ENCODE measurements at places on chromosomes 11 and 22. TPM values are rescaled to one million over a fixed set of nuclear protein-coding genes. Genes with fewer than 3 reads are reported as not detected.

Gene GGTLC3
- total RNA-seq, result not detected

GRCh38 chr22:49568751-49569285 lies 258.9 kb downstream of the BRD1 start:
- DNase-seq, result no peak

- DNase-seq, result no peak
These were observed 23.9 kb upstream of the CD44 start for GRCh38 chr11:35114906-35115687.

Gene TRIM6
- total RNA-seq, result 1.7 TPM

DNA sequence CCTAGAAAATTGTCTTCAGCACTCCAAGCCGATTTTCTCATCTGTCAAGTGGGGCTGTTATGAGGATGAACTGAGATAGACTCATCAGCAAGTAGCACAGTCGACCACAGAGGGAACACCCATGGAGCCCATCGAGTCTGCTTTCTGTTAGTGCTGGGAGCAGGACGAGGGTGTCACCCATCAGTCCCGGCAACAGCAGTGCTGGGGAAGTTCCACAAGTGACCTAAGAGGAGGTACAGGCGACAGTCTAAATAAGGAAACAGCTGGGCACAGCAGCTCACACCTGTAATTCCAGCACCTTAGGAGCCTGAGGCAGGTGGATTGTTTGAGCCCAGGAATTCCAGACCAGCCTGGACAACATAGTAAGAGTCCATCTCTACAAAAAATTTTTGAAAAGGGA lies 9.7 kb downstream of the RTL6 start:
- DNase-seq, result no peak

Gene TMPRSS6
- total RNA-seq, result 1.0 TPM

GRCh38 chr11:109096266-109096665 lies 325.7 kb upstream of the C11orf87 start:
- no peak for DNase-seq

DNA sequence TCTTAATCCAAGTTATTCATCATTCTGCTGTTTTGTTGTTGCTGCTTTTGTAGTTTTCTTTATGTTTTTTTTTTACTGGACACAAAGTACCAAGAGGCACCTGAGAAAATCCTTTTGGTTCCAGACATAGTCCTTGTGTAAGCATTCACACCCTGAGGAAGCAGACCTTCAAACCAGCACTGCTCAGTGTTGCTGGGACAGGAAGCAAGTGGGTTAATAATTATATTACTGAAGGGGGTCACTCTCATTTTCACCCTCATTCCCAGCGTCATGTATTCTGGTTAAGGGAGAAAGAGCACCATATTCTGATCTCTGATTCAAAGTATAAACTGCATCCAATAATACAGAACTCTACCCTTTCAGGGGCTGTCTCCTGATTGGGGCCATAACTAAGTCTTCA lies 5.9 kb upstream of the ALKBH3 start:
- no peak for DNase-seq

Data from pancreas (tissue), 10 donors.